ENCODE measurements at places on chromosomes 1 and 21.

GRCh38 chr1:115229016-115229415 lies 109.0 kb downstream of the NGF start:
- DNase-seq, result no peak

DNA sequence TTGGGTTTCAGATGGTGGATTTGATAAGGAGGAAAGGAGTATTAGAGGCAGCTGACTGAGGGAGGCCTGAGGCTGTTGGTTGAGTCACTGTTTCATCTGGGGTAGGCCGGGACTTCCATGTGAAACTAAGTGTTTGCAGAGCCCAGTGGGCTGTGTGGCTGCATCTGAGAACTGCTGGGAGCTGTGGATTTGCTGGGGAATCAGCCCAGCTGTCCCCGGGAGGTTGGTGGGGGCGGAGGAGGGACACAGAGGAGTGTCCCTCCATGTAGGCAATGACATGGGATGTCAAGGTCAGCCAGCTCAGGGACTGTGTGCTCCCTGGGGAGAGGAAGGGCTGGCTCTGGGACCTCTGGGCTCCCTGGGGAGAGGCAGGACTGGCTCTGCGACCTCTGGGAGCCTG lies 36.4 kb downstream of the SLC2A7 start:
- DNase-seq, result no peak

DNA sequence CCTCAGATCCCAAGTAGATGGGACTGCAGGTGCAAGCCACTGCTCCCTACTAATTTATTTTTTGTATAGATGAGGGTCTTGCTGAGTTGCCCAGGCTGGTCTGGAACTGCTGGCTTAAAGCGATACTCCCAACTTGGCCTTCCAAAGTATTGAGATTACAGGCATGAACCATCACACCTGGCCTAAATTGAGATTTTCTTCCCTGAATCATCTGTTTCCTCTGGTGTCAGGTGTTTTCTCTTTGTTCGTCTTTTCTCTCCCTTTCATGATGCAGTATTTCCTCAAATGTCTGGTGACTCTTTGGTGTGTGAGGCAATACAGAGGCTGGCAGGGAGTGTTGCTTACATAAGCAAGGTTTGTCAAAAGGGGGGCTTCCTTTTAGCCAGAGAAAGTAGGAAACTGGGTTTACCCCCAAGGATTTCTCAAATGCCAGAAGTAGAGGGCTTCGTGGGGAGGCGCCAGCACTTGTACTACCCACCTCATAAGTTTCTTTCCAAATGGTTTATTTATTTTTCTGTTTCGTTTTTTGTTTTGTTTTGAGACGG lies 27.6 kb downstream of the CLDN14 start:
- DNase-seq, result no peak

DNA sequence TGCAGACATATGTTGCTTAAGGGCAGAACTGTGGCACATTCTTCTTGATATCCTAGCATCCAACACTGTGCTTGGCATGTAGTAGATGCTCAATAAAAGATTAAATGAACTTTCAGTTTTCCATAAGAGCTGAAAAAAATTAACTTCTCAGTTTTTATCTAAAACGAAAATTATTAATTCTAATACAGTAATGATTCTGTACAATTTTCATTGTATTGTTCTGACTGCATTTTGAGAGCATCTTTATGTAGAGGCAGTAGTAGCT lies 46.6 kb downstream of the FGGY start:
- no peak for DNase-seq

DNA sequence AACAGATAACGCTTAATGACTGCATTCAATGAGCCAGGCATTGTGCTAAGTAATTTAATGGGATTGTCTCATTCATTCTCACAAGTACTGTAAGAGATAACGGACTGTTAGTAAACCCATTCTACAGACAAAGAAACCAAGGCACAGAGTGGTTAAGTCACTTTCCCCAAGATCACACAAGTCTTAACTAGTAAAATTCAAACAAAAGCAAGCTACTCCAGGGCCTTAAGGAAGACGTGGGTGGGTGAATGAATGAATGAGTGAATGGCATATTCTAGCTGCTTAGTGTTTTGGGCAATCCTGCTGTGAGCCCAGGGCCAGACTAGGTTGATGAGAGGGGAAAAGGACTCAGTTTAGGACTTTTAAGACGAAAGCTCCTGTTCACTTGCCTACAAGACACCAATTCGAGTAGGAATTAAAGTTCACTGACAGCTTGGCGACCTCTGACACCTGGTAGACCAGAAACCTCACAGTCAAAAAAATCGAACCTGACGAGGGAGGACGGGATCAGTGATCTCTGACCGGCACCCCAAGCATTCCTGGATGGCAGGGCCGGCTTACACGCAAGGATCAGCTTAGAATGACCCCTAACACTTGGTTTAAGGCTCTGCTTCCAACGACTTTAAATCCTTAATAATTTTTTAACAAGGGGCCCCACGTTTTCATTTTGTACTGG lies 557 bp downstream of the EMC1 start:
- no peak for DNase-seq

- no peak for DNase-seq
Observed at GRCh38 chr1:102853136-102853535, 255.2 kb downstream of the COL11A1 start.

GRCh38 chr1:47679826-47680225 lies 242.0 kb downstream of the FOXD2 start:
- no peak for DNase-seq

DNA sequence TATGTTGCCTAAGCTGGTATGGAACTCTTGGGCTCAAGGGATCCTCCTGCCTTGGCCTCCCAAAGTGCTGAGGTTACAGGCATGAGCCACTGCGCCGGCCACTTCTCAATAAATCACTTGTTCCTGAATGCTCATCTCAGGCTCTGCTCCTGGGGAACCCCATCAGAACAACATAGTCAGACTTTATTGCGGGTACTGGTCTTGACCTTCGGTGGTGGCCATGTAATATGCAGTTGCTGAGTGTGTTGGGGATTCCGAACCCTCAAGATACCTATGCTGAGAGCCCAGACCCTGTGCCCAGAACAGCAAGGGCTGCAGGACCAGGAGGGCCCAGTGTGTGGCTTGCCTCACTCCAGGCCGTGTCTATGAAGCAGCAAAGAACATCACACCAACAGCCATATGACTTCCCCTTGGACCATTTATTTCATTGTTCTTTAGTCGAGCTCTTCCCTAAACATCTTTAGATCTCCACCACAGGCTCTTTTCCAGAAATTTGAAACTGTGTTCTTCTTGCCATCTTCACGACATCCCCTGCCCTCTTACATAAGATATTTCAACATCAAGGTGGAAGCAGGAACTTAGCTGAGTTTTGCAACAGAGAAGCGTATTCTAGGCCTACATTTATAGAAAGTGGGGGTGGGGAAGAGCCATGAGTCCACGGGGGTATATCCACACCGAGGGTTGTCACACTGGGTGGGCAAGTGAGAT lies 12.7 kb upstream of the SDHB start:
- no peak for DNase-seq

GRCh38 chr1:39001516-39002421 lies 10.7 kb downstream of the AKIRIN1 start:
- DNase-seq, result no peak

- no peak for DNase-seq
Observed at GRCh38 chr1:220699044-220699443, 8.9 kb downstream of the C1orf115 start.

DNA sequence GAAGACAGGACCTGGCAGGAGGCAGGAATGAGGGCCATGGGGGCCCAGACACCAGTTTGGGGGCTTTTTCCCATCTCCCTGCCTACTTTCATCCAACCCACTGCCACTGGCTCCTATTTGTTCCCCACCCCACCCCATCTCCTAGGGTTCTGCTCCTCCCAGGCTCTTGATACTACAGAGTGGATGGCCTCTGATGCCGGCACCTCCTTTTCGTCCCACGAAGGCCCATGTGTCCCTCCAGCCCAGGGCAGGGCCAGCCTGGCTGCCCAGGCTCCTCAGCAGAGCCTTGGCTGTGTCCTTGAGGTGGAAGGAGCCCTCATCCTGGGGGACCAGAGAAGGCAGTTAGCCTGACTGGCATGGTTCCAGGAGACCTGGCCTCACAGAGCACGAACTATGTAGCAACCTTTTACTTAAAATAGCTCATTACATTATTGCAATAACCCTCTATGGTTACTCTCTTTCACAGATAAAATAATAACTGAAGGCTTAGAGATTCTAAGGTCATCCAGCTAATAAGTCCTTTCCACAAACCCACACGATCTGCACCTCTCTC lies 3.5 kb downstream of the POMGNT1 start:
- no peak for DNase-seq

DNA sequence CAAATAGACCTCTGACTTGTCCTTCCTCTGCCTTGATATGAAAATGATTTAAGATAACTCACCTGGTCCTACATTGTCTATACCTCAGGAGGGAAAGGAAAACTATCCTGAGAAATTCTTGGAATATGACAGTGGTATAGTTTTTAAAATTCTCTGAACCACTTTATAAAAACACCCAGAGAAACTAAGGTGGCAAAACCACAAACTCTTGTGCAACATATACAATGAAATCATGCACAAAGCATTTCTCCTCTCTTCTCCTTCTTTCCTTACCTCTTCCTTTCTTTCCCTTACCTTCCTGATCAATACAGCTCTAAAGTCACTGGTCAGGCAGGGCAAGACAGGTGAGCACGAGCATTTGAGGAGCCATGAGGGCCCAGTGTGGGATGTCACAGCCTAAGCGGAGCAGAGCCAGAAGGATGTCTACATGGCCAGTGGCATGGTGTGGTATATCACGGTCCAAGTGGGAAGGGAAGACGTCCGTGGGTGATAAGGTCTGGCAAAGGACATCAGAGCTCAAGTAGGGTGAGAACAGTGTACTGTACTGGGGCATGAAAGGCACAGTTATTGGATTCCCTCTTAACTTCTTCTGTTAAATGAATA lies 543.3 kb downstream of the DPYD start:
- no peak for DNase-seq

- DNase-seq, result no peak
Observed at GRCh38 chr1:100931716-100932115, 35.8 kb downstream of the SLC30A7 start.

DNA sequence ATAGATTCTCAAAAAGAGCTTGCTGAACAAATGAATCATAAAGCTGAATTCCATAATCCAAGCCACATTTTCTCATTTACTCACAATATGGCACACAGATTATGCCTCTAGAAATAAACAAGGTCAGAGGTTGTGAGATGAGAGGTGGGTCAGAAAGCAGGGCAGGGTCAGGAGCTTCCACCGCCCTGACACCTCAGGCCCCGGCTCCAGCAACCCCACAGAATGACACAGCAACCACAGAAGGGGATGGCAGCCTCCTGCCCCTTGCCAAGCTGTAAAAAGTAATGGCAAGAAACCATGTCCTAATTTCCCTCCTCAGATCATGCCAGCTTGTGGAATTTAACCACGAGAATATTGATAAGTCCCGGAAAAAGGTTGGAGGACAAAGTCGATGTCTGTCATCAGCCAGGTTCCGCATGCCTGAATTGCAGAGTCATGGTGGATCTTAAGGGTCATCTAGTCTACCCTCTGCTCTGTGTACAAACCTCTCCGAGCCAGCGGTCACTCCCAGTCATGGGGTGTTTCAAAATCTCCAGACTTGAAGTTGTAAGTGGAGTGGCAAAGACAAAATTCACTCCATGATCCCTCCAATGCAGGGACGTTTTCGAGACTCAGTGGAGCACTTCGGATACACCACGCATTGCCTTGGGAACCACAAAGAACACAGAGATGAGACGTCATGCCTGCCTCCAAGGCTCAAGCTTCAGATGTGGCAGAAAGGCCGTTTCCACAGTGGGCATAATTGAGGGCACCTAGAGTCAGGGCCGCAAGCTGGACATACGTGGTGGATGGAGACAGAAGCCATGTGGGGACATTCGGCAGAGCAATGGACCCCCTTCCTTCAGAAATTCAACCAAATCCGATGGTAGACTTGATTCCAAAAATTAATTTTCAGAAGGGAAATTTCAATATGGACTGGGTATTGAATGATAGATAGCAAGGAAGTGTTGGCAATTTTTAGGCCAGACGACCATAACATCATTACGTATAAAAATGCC lies 254.0 kb downstream of the TOMM20 start:
- no peak for DNase-seq

DNA sequence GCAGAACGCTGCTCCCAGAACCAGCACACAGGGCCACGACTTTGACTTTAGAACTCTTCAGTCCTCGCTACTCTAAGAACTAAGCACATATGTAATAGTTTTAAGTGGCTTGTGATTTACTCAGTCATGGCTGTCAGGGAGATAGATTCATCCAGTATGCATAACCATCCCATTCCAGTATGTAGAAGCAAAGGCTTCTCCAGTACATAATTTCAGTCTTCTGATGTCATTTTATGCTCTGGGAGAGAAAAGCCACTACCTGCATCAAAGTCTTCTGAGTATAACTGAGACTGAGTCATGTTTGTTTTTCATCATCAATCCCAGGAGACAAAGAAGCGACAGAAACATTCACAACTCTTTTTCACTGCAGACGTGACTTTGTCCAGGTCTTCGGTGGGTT lies 885.7 kb downstream of the PLA2G4A start:
- DNase-seq, result no peak

GRCh38 chr1:51842261-51842660 lies 36.3 kb downstream of the NRDC start:
- DNase-seq, result no peak

DNA sequence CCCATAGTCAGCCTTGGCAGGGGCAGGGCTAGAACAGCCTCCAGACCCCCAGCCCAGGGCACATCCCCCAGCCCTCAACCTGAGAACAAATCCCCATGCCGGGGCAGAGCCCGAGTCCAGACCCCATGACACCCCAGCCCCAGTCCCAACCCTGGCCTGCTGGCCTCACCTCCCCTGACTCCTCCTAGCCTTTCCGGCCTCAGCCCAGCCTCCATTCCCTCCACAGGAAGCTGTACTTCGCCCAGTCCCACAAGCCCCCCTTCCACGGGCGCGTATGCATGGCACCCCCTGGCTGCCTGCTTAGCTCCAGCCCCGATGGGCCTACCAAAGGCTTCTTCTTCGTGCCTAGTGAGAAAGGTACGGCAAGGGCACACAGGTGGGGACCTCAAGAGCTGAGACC lies 50.4 kb downstream of the DISP3 start:
- no peak for DNase-seq

GRCh38 chr1:70376196-70376595 lies 21.7 kb upstream of the ANKRD13C start:
- no peak for DNase-seq
